ENCODE measurements at places on chromosomes 5 and 9. TPM values are rescaled to one million over a fixed set of nuclear protein-coding genes. Genes with fewer than 3 reads are reported as not detected.

Gene F12
- 0.89 TPM for total RNA-seq

Gene INSL6
- total RNA-seq, result not detected

Gene REEP2
- total RNA-seq, result 1.6 TPM

Gene CSF2
- total RNA-seq, result 0.13 TPM

Gene SPINK7
- not detected for total RNA-seq

Gene TMC1
- 0.25 TPM for total RNA-seq

Gene FOXD4L3
- under 0.01 TPM for total RNA-seq

Gene AFAP1L1
- 144 TPM for total RNA-seq

Gene AOPEP
- total RNA-seq, result 24.6 TPM

Gene FAM169A
- 3.9 TPM for total RNA-seq

Gene NEUROG1
- total RNA-seq, result not detected

Gene FBXL7
- total RNA-seq, result 28.2 TPM

Gene ANXA6
- 53.6 TPM for total RNA-seq

Gene ZNF462
- total RNA-seq, result 4.9 TPM

Gene SERF1A
- total RNA-seq, result 4.9 TPM

Gene UNC5A
- 0.26 TPM for total RNA-seq

Gene IL3
- total RNA-seq, result not detected

Gene IFNA2
- not detected for total RNA-seq

Gene PDE8B
- total RNA-seq, result under 0.01 TPM

Gene SLCO6A1
- not detected for total RNA-seq

Gene PCDHA10
- 0.13 TPM for total RNA-seq

Gene DOLK
- total RNA-seq, result 21.1 TPM

Gene CDX1
- total RNA-seq, result not detected

Gene CDHR2
- 0.25 TPM for total RNA-seq

Gene ANKRD31
- total RNA-seq, result under 0.01 TPM

Gene IL7R
- 0.25 TPM for total RNA-seq

Gene FTMT
- not detected for total RNA-seq

Gene CCDC192
- total RNA-seq, result not detected

Gene ENHO
- under 0.01 TPM for total RNA-seq

Gene KCNV2
- total RNA-seq, result not detected

Gene LCN12
- total RNA-seq, result not detected

Gene FAM120AOS
- 24.8 TPM for total RNA-seq

Gene NR5A1
- total RNA-seq, result not detected

Gene PCSK5
- total RNA-seq, result 1.0 TPM

Gene LCN15
- 0.13 TPM for total RNA-seq

Gene TMOD1
- 1.7 TPM for total RNA-seq
